ENCODE measurements at places on chromosomes 7 and 10. TPM values are rescaled to one million over a fixed set of nuclear protein-coding genes. Genes with fewer than 3 reads are reported as not detected.
A peak's percentile ranks its signal among the peaks of the same experiment; 100 is the strongest.

DNA sequence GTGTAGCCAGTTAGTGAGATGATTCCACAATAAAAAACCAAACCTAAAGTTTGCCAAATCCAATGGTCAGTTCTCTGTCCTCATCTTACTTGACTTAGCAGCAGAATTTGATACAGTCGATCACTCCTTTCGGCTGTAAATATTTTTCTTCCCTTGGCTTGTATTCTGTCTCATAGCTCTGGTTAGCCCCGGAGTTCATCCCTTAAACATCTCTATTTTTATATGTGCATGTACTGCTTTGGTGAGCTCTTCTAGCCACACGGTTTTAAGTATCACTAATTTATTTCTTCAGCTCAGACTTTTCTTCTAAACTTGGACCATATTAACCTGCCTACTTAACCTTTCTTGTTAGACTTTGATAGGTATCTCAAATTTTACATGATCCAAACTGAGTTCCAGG is 17.8 kb upstream of the ASB15 start:
- H3K27ac ChIP-seq, result no peak overlapping the region
- DNase-seq, result no peak
- H3K4me3 ChIP-seq, result no peak overlapping the region
- H3K4me1 ChIP-seq, result no peaks in the 10 kb centered on the region
- H3K36me3 ChIP-seq, result no peaks in the 10 kb centered on the region

GRCh38 chr10:87961314-87961713 is 97.9 kb downstream of the PTEN start:
- peaks cover 4% of the 10 kb centered on the region for H3K4me1 ChIP-seq
- no peak for DNase-seq
- H3K27me3 ChIP-seq, result no peaks in the 10 kb centered on the region
- H3K36me3 ChIP-seq, result peaks cover 15% of the 10 kb centered on the region

DNA sequence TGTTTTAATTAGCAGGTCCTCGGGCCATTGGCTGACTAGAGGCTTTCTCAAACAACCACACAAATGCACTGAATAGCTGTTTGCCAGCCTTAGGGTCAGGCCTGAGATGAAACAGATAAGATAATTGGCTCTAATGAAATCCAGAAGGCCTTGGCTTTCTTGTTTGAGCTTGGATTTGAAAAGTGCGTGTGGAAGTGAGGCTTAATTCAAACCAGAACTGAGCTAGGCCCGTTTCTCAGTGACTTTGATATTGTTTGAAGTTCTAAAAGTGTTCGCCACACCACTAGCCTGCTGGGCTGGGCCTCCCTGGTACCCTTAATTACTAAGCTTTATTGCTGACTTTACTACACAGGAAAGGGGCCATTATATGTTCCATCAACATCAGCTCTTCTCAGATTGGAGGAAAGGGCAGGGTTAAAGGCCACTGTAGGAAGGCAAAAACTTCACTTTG is 270.6 kb downstream of the TWIST1 start:
- H3K27me3 ChIP-seq, result no peaks in the 10 kb centered on the region
- H3K27ac ChIP-seq, result no peak overlapping the region
- H3K4me3 ChIP-seq, result no peak overlapping the region
- no peaks in the 10 kb centered on the region for H3K36me3 ChIP-seq
- no peak for DNase-seq

GRCh38 chr10:14244801-14245211 is 85.9 kb downstream of the FRMD4A start:
- H3K4me1 ChIP-seq, result no peaks in the 10 kb centered on the region
- no peak for DNase-seq
- no peak overlapping the region for H3K4me3 ChIP-seq
- H3K36me3 ChIP-seq, result no peaks in the 10 kb centered on the region

GRCh38 chr10:61257956-61258496 is 195.2 kb downstream of the TMEM26 start:
- H3K27ac ChIP-seq, result no peak overlapping the region
- DNase-seq, result no peak
- H3K27me3 ChIP-seq, result no peaks in the 10 kb centered on the region
- H3K4me3 ChIP-seq, result no peak overlapping the region
- H3K36me3 ChIP-seq, result no peaks in the 10 kb centered on the region

- H3K4me1 ChIP-seq, result peaks cover 6% of the 10 kb centered on the region
- no peaks in the 10 kb centered on the region for H3K27me3 ChIP-seq
- H3K4me3 ChIP-seq, result no peak overlapping the region
- H3K36me3 ChIP-seq, result peaks cover 27% of the 10 kb centered on the region
- H3K27ac ChIP-seq, result no peak overlapping the region
- DNase-seq, result no peak
Measured at GRCh38 chr10:132402781-132403241, 5.8 kb downstream of the PWWP2B start.

GRCh38 chr10:31706464-31707092 is 222.1 kb downstream of the ARHGAP12 start:
- H3K4me3 ChIP-seq, result no peak overlapping the region
- H3K4me1 ChIP-seq, result peaks cover 34% of the 10 kb centered on the region
- DNase-seq, result no peak
- H3K36me3 ChIP-seq, result no peaks in the 10 kb centered on the region

DNA sequence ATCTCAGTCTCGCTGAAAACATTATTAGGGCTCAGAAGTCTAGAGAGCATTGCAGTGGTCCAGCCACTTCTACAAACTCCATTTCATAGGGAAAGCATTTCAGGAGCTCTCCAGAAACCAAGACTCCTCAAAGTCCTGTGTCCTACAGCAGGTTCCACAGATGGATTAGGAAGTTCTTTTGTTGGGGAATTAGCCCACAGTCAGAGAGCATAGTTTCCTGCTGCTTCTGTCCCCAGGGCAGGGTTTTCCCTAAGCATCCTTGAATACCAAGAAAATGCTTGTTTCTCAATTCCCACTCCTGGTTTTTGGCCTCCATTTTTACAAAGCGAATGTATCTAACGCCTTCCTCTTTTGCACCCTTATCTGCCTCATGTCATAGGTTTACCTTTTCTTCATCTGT is 235.9 kb upstream of the PODXL start:
- no peaks in the 10 kb centered on the region for H3K4me1 ChIP-seq
- no peak for DNase-seq
- H3K4me3 ChIP-seq, result no peak overlapping the region

- H3K4me3 ChIP-seq, result no peak overlapping the region
- no peak overlapping the region for H3K27ac ChIP-seq
- no peaks in the 10 kb centered on the region for H3K4me1 ChIP-seq
- DNase-seq, result no peak
- no peaks in the 10 kb centered on the region for H3K27me3 ChIP-seq
- no peaks in the 10 kb centered on the region for H3K36me3 ChIP-seq
Measured at GRCh38 chr7:155985518-155986250, 173.4 kb upstream of the SHH start.

GRCh38 chr10:25683344-25683743 is 250.7 kb upstream of the MYO3A start:
- H3K4me3 ChIP-seq, result no peak overlapping the region
- no peaks in the 10 kb centered on the region for H3K36me3 ChIP-seq
- no peak overlapping the region for H3K27ac ChIP-seq
- no peaks in the 10 kb centered on the region for H3K4me1 ChIP-seq
- H3K27me3 ChIP-seq, result no peaks in the 10 kb centered on the region

GRCh38 chr10:15155978-15156656 is 12.4 kb downstream of the NMT2 start:
- no peak overlapping the region for H3K27ac ChIP-seq
- no peaks in the 10 kb centered on the region for H3K36me3 ChIP-seq
- no peaks in the 10 kb centered on the region for H3K4me1 ChIP-seq
- no peak overlapping the region for H3K4me3 ChIP-seq

DNA sequence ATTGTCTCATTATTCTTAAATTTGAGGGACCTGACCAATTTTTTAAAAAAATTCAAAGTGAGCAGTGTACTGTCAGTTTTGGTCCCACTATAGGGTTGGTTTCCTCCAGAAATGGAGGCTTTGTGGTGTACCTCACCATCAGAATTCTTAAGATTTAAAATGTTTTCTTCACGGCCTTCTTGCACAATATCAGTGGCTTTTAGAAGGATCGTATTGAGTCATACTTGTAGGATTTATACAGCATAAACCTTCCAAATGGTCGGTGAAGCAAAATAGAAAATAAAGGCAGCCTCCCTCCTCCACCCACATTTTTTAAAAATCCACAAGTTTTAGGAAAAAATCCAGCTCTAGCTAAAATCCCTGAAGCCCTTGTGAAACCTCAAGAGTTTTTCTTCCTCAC is 126.4 kb downstream of the RNLS start:
- DNase-seq, result no peak
- no peak overlapping the region for H3K4me3 ChIP-seq
- no peaks in the 10 kb centered on the region for H3K36me3 ChIP-seq

DNA sequence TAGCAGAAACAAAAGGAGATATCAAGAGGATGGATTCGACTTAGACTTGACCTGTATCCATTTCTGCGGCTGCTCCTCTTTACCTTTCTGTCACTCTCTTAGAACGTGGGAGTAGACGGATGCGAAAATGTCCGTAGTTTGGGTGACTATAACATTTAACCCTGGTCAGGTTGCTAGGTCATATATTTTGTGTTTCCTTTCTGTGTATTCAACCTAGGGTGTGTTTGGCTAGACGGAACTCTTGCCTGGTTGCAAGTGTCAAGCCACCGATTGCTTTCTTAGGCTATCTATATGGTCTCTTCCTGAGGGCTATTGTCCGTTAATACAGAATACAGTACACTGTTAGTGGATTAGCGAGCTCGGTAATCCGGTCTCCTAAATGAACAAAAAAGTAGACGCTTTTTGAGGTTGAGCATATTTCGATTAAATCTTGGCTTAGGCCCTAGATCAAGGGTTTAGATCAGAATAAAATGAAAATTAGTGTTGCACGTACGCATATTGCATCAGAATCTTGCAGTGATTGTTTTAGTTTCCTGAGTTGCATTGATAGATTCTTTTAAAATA is 1.2 kb downstream of the PTEN start:
- no peaks in the 10 kb centered on the region for H3K36me3 ChIP-seq
- H3K4me3 ChIP-seq, result peak overlapping the region; percentile 71
- no peaks in the 10 kb centered on the region for H3K27me3 ChIP-seq
- peaks cover 3% of the 10 kb centered on the region for H3K4me1 ChIP-seq
- DNase-seq, result peak; percentile 57

GRCh38 chr10:18449611-18450026 is 201.8 kb downstream of the NSUN6 start:
- DNase-seq, result no peak
- H3K4me1 ChIP-seq, result no peaks in the 10 kb centered on the region
- H3K27me3 ChIP-seq, result no peaks in the 10 kb centered on the region
- H3K36me3 ChIP-seq, result no peaks in the 10 kb centered on the region

GRCh38 chr7:16465469-16466361 is at the start of gene SOSTDC1:
Gene SOSTDC1, minus strand, starts transcription at chr7:16465738. Its CDS starts 70 bp downstream, at chr7:16465668.
- peaks cover 2% of the 10 kb centered on the region for H3K4me1 ChIP-seq
- H3K36me3 ChIP-seq, result no peaks in the 10 kb centered on the region
- H3K27me3 ChIP-seq, result no peaks in the 10 kb centered on the region
- no peak within 1 kb of the TSS for H3K27ac ChIP-seq

DNA sequence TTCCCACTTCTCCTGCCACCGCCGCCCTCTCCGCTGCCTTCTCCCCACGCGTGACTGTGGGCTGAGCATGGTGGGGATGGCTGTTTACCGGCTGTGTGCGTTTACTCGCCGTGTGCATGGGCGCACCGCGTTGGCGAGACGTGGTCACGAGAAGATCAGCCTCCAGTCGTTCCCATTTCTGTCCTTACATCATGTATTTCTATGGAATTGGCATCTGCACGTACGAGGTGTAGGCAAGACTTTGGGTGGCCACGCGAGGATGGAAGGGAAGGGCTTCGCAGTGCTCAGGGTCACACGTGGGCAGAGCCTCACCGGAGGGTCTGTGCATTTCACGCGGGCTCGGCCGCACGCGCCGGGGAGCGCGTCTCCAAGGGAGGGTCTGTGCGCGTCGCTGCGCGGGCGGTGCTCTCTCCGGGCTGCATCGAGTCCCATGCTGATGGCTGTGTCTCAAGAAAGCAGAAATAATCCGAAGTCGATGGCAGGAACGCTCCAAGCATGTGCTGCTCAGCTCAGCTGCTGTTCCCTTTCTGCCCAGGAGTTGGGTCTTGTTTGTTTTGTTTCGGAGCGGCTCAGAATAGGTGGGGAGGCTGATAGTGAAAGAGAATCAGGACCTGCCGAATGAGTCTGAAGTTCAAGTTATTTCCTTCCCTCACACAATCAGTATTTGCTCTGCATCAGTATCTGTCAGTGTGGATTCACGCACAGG is 973 bp downstream of the CAMK1D start:
- H3K4me3 ChIP-seq, result peak overlapping the region; percentile 69
- no peaks in the 10 kb centered on the region for H3K36me3 ChIP-seq
- H3K4me1 ChIP-seq, result no peaks in the 10 kb centered on the region
- peak; percentile 38 for DNase-seq
- peaks cover 16% of the 10 kb centered on the region for H3K27me3 ChIP-seq
- H3K27ac ChIP-seq, result peak overlapping the region; percentile 59

DNA sequence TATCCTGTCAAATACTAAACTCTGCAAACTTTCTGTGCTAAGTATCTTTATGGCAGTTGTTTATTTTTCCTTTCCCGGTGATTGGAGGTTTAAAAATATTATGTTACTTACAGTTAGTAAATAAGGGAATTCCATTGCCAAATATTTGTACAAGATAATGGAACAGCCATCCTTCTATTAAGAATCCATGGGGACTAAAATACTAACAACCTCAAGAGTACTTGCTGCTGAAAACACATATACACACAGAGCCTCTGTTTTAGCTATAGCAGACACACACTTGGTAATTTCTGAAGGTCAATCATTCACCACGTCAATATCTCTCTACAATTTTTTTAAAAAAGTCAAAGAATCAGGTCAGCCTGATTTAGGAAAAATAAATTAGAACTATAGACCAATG is 32.4 kb downstream of the TSPAN12 start:
- DNase-seq, result peak; percentile 30
- H3K27me3 ChIP-seq, result no peaks in the 10 kb centered on the region
- H3K4me3 ChIP-seq, result no peak overlapping the region
- peaks cover 3% of the 10 kb centered on the region for H3K4me1 ChIP-seq
- no peak overlapping the region for H3K27ac ChIP-seq

GRCh38 chr7:139901901-139902300 is 72.8 kb downstream of the TBXAS1 start:
- H3K36me3 ChIP-seq, result no peaks in the 10 kb centered on the region
- H3K27me3 ChIP-seq, result no peaks in the 10 kb centered on the region
- H3K4me3 ChIP-seq, result no peak overlapping the region

DNA sequence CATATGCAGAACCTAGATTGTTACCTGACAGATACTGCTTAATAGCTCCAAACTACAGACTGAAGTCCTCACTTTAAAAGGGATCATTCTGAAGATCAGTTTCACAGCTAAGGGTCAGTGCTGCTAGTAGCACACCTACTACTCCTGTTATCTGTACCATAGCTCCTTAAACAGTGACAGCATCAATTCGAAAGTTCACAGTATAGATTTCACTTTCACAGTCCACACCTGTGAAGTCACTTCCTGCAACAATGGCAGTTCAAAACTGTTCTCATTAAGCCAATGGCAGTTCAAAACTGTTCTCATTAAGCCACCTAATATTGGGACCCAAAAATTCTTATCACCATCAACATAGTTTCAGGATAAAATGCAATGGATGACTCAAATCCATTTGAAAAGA is 10.7 kb upstream of the FHIP2A start:
- no peaks in the 10 kb centered on the region for H3K36me3 ChIP-seq
- H3K27ac ChIP-seq, result no peak overlapping the region
- no peak overlapping the region for H3K4me3 ChIP-seq
- H3K4me1 ChIP-seq, result no peaks in the 10 kb centered on the region
- H3K27me3 ChIP-seq, result no peaks in the 10 kb centered on the region

The TET1 gene
- total RNA-seq, result 1.3 TPM

The KCND2 gene
- 0.15 TPM for total RNA-seq

The MBL2 gene
- total RNA-seq, result 0.06 TPM

The FANK1 gene
- 18.4 TPM for total RNA-seq

The PRSS37 gene
- not detected for total RNA-seq

The ANKRD2 gene
- 3.1 TPM for total RNA-seq

The ANKRD30A gene
- not detected for total RNA-seq

The KIAA1549 gene
- total RNA-seq, result 5.8 TPM

The WNT2 gene
- total RNA-seq, result 59.2 TPM

The AGMO gene
- total RNA-seq, result 0.74 TPM

The PDE6C gene
- not detected for total RNA-seq

The HTRA1 gene
- total RNA-seq, result 59.8 TPM

The SPDYE16 gene
- not detected for total RNA-seq

Data from lung (tissue), 17 donors.